ENCODE measurements at places on chromosomes 1 and 21. TPM values are rescaled to one million over a fixed set of nuclear protein-coding genes. Genes with fewer than 3 reads are reported as not detected.

- no peak for DNase-seq
These were observed 79.5 kb downstream of the STUM start for GRCh38 chr1:226627924-226628611.

DNA sequence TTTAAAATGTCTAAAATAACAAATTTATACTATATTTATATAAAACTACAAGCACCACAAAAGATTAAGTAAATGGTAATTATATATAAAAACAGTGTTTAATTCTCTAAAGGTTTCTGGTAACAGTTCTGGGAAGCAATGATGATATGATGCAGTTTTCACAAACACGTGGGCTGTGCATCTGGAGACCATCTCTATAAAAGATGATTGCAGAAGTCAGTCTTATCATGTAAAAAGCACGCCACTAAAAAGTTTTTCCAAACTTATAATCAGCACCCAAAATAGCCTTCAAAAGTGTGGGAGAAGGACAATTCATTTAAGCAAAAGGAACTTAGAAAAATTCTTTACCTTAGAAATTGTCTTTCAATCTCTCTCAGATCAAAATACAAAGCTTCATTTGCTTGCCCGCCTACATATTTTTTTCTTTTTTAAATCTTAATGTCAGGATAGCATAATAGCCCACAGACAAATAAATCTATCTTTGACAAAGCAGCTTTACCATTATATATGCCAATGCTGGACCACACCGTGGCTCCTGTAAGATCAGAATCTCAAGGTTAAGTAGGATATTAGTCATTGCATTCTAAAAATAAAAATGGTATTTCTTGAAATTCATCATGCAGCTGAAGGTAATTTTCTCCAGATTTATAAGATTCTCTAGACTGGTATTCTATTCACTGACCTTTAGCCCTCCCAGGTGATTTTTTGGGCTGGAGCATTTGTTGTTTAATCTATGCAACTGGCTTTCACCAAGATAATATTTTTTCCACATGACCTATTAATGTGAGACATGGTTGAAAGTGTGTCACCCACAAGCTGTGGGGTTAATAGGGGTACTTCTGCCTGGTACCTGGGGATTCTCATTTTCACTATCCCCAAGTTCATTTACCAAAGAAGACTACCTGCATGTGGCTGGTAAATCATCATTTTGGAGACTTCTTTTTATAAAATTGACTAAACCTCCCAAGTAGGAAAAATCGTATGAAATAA, 189.6 kb upstream of the ST6GALNAC5 start:
- DNase-seq, result no peak

DNA sequence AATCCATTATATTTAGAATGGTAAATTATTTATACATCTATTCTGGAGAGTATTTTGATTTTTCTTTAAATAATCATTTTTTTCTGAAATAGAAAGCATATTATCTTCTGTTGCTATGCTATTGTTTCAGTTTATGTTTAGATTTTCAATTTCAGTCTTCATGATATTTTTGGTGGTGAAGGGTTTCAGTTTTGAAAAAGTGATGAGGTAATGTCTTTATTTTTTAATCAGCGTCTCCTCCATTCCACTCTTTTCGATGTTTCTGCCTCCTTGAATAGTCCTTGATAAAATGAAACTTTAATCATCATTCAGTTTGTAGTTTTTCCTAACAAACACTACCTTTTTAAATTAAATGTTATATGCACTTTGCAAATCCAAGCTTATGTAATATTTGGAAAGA, 428.6 kb downstream of the PTPRC start:
- no peak for DNase-seq

GRCh38 chr1:12556957-12557935, 60.8 kb downstream of the DHRS3 start:
- DNase-seq, result no peak

DNA sequence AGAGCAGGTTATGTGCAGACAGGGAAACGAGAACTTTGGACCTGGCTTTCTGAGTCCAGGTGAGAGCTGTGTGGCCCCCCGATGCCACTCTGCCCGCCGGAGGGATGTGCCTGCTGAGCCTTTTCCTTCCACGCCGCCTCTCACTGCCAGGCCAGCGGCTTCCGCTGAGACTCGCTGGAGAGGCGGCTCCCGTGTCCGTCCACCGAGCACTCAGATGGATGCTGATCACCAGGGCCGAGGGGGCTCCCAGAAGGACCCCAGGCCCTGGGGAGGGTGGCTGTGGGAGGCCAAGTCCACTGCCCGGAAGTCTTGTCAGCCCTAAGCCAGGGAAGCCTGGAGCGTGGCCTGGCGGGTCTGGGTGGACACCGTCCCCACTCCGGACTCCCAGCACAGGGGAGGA, 16.5 kb downstream of the CSTB start:
- DNase-seq, result no peak

DNA sequence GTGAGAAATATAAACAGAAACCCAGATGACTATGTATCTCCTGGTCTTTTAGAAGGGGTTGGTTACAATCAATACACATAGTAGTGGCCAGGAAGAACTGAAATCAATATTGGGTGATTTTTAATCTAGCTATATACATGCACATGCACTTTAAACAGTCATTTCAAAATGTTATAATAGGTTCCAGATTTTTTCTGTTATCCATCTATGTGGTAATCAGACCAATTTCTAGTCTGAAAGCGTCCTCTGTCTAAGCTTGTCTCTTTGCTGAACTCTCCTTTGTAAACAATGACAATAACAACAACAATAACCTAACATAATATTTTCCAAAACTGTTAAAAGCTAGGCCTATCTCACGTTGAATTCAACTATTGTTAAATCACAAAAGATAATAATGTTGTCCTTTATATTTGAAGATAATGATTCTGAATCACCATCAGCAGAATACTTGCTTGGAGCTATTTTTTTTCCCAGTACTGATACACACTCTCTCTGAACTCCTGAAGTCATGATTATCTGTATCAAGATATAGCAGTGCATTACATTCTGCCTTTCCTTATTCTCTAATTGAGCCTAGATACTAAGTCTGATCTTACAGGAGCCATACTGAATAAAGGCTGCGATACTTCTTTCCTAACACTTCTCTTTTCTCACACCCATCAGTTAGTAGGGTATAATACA, 496.8 kb upstream of the ZRANB2 start:
- DNase-seq, result no peak

The ROR1 gene
- 11.3 TPM for total RNA-seq

- no peak for DNase-seq
These were observed 20.3 kb upstream of the IL6R start for GRCh38 chr1:154384650-154385489.

DNA sequence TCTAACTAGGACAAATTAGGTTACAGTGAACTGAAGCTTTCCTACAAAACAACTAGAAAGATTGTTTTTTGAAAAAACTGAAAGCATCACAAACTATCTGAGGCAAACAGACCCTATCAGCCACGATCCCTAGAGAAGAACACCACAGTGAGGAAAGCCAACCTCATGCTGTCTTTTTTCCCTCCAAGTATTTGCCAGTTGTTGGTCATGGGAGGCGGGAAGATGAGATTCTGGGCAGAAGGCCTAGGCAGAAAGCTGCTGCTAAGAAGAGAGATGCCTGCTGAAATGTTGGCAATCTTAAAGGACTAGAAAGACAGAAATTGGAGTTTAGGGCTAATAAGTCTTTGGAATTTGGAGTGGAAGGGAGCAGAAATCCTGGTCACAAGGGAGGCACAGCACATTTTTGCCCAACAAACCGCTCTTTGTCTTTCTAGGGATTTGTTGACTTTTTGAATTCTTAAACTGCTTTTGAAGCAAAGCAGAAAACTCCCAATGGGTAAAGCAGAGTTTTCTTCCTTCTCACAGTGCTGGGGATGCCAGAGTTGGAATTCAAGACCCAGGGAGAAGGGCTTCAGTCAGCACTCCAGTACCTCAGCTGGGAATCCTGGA, 83.9 kb downstream of the MT1HL1 start:
- no peak for DNase-seq

DNA sequence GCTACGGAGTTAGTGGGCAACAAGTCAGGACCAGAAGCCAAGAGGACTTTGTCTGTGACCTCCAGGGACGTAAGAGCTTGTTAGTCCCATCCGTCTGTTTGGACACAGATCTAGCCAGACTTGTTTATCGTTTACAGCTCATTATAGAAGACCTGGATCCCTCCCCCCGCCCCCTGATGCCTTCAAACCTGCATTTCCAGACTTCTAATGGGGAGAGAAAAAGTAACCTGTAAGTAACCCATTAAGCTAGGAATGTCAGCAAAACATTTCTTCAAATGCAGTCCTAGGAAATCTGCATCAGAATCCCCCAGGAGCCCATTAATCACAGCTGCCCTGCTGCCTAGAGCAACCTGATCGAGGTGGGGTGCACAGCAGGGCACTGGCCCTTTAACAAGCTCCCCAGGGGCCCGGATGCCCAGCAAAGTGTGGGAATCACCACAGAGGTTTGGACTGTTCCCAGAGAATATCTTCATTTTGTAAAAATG, 1.4 kb upstream of the MAD2L2 start:
- DNase-seq, result no peak

Data from glutamatergic neuron (in vitro differentiated cells).